Airway epithelial cell (primary cell): ENCODE measurements at places on chromosomes 1 and 21. TPM values are rescaled to one million over a fixed set of nuclear protein-coding genes. Genes with fewer than 3 reads are reported as not detected.

Gene CFAP74
- total RNA-seq: 0.07 TPM in 1 of 2 replicates, not detected in the other

Gene ANGPTL7
- not detected in 2 replicates for total RNA-seq

Gene GPBP1L1
- total RNA-seq: 65.5 and 85.0 TPM in 2 replicates

Gene TLR5
- 2.1 and 2.8 TPM in 2 replicates for total RNA-seq

Gene PRCC
- 40.3 and 43.9 TPM in 2 replicates for total RNA-seq

Gene RPTN
- total RNA-seq: 2.0 and 3.0 TPM in 2 replicates

Gene IVL
- 46.3 and 60.1 TPM in 2 replicates for total RNA-seq
